Small intestine (tissue), 16 donors: ENCODE measurements at places on chromosomes 3 and 15. TPM values are rescaled to one million over a fixed set of nuclear protein-coding genes. Genes with fewer than 3 reads are reported as not detected.

DPPA4 gene
- not detected for polyA plus RNA-seq

NANOGP8 gene
- polyA plus RNA-seq, result 0.37 TPM

RIOX2 gene
- 26.4 TPM for polyA plus RNA-seq

GRCh38 chr15:65343374-65343981, 34.3 kb downstream of the IGDCC3 start:
- no peak for DNase-seq

DNA sequence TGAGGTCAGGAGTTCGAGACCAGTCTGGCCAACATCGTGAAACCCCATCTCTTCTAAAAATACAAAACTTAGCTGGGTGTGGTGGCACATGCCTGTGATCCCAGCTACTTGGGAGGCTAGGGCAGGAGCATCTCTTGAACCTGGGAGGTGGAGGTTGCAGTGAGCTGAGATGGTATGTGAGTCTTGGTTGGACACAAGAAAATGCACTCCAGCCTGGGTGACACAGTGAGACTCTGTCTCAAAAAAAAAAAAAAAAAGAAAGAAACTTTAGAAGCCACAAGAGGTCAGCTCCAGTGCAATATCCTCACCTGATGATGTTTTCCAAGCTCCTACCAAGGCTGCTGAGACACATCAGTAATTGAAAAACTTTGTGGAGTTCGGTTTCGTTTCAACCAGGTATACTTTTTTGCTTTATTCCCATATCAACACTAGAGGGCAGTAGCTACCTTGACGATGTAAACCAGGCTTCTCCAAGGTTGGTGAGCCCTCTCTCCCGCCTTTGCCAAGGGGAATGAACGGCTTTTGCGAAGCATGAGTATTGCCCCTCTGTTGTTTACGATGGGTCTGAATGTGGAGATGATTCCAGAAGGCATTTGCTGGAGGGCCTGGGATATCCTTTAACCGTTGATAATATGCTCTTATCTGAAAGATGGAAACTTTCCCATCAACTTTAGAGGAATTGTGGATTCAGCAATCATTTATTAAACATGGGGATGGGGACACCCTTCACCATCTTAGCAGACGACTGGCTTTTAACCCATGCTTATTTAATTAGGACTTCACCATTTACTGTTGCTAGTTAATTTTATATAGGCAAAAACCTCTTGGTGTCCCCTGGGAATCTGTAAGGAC, 202.8 kb downstream of the SV2B start:
- DNase-seq, result peak; percentile 71

GRCh38 chr3:112315791-112316190, 17.2 kb upstream of the CD200 start:
- no peak for DNase-seq

GRCh38 chr3:108420926-108421325, 89.5 kb downstream of the MYH15 start:
- DNase-seq, result no peak

- DNase-seq, result peak; percentile 91
These were observed 9.9 kb downstream of the DISP2 start for GRCh38 chr15:40367686-40368611.
